ENCODE measurements at places on chromosomes 6 and 20.

- no peaks in the 10 kb centered on the region for H3K4me1 ChIP-seq
- no peak for DNase-seq
- H3K4me3 ChIP-seq = no peak overlapping the region
- no peak overlapping the region for H3K27ac ChIP-seq
- no peaks in the 10 kb centered on the region for H3K27me3 ChIP-seq
- H3K36me3 ChIP-seq = no peaks in the 10 kb centered on the region
These were observed 1616.0 kb downstream of the KHDRBS2 start for GRCh38 chr6:60670036-60670435.

GRCh38 chr6:73739096-73739495, 43.1 kb downstream of the CD109 start:
- H3K36me3 ChIP-seq = no peaks in the 10 kb centered on the region
- DNase-seq = no peak
- H3K27ac ChIP-seq = no peak overlapping the region
- no peaks in the 10 kb centered on the region for H3K27me3 ChIP-seq
- no peak overlapping the region for H3K4me3 ChIP-seq

DNA sequence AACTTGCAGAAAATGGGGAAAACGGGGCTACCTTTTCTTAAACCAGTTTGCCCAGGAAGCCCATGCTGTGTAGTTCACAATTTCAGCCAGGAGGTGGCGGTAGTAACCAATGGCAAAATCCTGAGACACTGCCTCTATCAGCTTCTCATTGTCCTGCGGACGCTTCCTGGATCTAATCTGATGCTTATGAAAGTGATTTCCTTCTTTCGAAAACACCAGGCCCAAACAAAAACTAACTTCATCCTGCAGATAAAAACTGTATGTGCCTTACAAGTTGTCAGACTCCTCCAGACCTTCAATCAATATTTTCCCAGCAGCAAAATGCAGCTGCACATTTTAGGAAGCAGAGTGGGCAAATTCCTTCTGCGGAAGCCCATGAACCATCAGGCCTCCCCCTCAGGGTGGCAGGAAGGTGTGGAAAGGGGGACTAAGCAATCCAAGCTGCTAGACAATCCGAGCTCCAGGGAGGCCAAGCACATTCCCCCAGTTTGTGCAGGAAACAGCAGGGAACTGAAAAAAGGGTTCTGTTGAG, 88.5 kb downstream of the LY86 start:
- peak; percentile 65 for DNase-seq
- peaks cover 3% of the 10 kb centered on the region for H3K4me1 ChIP-seq
- no peaks in the 10 kb centered on the region for H3K36me3 ChIP-seq
- H3K4me3 ChIP-seq = no peak overlapping the region

GRCh38 chr6:1801401-1801800, 191.7 kb downstream of the FOXC1 start:
- H3K27ac ChIP-seq = no peak overlapping the region
- H3K4me1 ChIP-seq = peaks cover 30% of the 10 kb centered on the region
- no peaks in the 10 kb centered on the region for H3K36me3 ChIP-seq

GRCh38 chr6:81075974-81076373, 676.5 kb downstream of the TENT5A start:
- no peak overlapping the region for H3K4me3 ChIP-seq
- H3K27me3 ChIP-seq = no peaks in the 10 kb centered on the region
- H3K27ac ChIP-seq = no peak overlapping the region

GRCh38 chr20:53873230-53873604, 197.2 kb downstream of the BCAS1 start:
- no peak overlapping the region for H3K4me3 ChIP-seq
- H3K27me3 ChIP-seq = no peaks in the 10 kb centered on the region
- no peak for DNase-seq
- peaks cover 34% of the 10 kb centered on the region for H3K4me1 ChIP-seq

DNA sequence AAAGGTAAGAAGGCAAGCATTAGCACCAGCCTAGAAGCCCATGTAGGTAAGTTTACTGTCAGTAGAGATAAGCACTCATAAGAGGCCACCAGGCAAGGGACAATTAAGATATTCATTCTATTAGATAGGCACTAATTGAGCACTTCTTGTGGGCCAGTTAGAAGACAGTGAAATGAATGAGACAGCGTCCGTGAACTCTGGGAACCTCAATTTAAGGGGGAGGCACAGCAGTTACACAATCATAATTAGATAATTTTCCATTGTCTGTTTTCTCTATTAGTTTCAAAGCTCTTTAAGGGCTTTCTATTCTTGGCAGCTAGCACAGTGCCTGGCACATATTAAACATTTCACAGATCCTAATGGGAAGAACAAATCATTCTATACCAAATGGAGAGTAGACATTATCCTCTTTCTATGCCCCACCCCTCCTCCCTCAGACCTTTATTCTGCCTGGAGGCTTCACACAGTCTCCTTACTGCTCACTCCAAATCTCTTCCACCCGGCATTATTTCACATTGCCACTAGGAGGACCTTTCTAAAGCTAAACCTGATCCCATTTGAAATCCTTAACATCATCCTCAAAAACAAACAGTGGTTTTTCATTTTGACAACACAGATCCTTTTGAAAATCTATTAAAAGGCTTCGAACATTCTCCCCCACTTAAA, 529.6 kb downstream of the ADGRB3 start:
- H3K27me3 ChIP-seq = no peaks in the 10 kb centered on the region
- no peak overlapping the region for H3K27ac ChIP-seq
- H3K36me3 ChIP-seq = no peaks in the 10 kb centered on the region
- no peaks in the 10 kb centered on the region for H3K4me1 ChIP-seq
- H3K4me3 ChIP-seq = no peak overlapping the region
